ENCODE measurements at places on chromosomes 5 and 9.
A peak's percentile ranks its signal among the peaks of the same experiment; 100 is the strongest.

GRCh38 chr5:20949636-20950035 lies 961.6 kb upstream of the CDH18 start:
- no peak for DNase-seq

- no peak for DNase-seq
Measured at GRCh38 chr5:136038635-136039034, 9.8 kb downstream of the TGFBI start.

GRCh38 chr5:114447084-114447773 lies 85.4 kb downstream of the KCNN2 start:
- DNase-seq = no peak

DNA sequence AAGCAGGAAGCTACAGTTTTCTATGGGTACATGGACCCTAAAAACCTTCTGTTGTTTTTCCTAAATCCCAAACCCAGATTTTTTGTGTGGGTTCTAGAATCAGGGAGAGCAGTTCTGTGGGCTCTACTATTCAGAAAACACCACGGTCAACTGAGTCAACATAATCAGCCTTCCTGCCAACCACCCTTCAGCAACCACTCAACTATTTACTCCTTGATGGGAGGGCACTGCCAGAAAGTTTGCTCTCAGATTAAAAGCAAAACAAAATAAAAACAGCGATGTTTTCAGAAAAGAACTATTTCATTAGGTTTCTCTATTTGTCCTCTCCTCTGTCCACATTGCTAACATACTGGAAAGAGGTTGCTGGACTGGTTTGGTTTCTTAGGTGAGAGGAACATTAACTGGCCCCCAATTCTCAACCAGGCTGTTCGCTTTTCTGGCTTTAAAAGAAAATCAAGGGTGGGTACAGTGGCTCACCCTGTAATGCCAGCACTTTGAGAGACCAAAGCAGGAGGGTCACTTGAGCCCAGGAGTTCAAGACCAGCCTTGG lies 72.3 kb downstream of the GCNT1 start:
- no peak for DNase-seq

DNA sequence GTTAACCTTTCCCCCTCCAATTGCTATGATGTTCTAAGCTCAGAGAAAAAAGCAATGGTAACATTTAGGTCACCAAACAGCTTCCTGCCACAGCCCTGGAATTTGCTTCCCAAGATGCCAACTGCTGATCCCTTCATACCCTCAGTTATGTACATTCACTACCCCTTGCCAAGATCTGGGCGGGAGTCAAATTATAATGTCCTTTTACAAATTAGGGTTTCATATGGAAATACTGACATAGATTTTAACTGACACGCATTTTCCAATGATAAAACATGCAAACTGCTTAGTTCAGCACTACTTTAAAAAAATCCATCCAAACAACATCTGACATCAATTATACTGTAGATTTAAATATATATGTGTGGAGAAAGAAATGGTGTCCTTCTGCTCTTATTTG lies 5.0 kb downstream of the LOX start:
- DNase-seq = no peak

GRCh38 chr5:87411973-87412629 lies 629 bp downstream of the CCNH start:
- peak; percentile 21 for DNase-seq

- DNase-seq = no peak
Measured at GRCh38 chr5:89343666-89344065, 460.7 kb upstream of the MEF2C start.

- no peak for DNase-seq
Measured at GRCh38 chr9:76023715-76024195, 133.3 kb downstream of the PCSK5 start.

- no peak for DNase-seq
Measured at GRCh38 chr9:132046456-132046855, 33.2 kb downstream of the MED27 start.

GRCh38 chr9:37410969-37411785 lies 11.3 kb upstream of the GRHPR start:
- DNase-seq = no peak

GRCh38 chr9:130466537-130467217 lies 21.9 kb downstream of the ASS1 start:
- DNase-seq = no peak

DNA sequence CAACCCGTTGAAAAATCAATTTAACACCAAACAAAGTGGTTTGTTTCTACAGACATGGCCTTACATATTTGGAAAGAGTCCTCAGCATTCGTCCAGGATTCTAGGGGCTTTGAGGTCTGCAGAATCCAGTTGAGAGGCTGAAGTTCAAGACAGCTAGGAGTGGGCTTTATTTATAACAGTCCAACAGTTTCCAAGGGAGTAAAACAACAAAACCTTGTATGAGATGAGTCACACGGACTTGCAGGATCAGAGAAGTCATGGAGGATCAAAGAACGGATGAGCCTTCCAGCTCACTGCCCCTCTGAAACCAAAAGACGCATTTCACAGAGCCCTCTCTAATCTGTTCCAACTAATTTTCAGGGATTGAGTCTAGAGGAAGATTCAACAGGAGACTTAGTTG lies 11.1 kb upstream of the ESM1 start:
- DNase-seq = no peak

DNA sequence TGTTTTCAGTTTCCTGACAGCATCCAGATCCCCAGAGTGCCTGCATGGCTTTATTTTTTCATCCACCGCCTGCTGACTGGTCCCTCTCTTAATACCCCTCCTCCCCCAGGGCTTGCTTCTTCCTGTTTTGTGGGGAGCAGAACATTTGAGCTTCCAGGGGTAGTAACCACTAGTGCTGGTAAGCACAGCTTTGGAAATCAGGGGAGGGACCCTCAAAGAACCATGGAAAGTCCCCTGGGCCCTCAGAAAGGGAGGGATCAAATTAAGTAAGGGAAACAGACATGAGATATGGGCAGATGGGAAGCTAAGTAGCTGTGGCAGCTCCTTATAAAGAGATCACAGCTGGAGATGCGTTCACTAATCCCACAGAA lies 26.8 kb downstream of the GRIA1 start:
- DNase-seq = no peak

DNA sequence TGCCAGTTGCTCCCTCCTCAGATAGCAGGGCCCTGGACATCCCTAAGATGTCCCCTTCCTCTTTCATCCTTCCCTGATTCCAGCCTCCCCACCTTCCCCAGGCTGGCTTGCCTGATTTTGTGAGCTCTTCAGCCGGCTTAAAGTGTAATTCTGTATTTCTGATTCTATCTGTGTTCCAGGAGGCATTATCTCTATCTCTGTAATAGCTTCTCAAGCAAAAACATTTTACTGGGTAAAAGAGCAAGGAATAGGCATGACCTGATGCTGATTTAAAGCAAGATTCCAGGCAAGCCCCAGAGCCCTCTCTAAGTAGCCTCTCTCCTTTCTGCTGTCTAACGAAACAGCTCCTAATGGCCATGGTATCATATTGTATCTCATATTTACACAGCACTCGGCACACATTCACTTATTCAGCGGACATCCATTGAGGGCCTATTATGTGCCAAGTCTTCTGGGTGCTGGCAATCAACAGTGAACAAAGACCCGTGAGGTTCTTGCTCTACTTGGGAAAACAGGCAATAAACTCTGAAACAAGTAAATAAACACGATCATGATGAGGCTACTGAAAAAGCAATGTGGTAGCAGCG lies 100.9 kb upstream of the MSX2 start:
- no peak for DNase-seq

DNA sequence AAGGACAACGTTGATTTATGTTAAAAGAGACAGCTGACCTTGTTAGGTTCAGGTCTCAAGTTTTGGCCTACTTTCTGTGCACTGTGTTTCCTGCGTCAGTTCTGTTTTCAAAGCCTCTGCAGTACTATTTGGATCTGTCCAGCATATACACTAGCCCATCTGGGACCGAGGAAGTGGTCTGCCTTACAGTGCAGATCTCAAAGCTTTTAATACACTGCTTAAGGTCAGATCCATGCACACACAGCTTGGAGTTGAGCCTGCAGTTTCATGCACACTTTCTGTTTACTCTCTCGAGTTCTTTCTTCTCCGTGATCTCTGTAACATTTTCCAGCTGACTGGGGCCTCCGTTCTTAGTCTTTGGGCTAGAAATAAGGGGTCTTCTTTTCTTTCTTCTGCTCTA lies 24.1 kb downstream of the CARTPT start:
- DNase-seq = no peak

- no peak for DNase-seq
Measured at GRCh38 chr9:84152204-84152603, 171.6 kb downstream of the RMI1 start.

DNA sequence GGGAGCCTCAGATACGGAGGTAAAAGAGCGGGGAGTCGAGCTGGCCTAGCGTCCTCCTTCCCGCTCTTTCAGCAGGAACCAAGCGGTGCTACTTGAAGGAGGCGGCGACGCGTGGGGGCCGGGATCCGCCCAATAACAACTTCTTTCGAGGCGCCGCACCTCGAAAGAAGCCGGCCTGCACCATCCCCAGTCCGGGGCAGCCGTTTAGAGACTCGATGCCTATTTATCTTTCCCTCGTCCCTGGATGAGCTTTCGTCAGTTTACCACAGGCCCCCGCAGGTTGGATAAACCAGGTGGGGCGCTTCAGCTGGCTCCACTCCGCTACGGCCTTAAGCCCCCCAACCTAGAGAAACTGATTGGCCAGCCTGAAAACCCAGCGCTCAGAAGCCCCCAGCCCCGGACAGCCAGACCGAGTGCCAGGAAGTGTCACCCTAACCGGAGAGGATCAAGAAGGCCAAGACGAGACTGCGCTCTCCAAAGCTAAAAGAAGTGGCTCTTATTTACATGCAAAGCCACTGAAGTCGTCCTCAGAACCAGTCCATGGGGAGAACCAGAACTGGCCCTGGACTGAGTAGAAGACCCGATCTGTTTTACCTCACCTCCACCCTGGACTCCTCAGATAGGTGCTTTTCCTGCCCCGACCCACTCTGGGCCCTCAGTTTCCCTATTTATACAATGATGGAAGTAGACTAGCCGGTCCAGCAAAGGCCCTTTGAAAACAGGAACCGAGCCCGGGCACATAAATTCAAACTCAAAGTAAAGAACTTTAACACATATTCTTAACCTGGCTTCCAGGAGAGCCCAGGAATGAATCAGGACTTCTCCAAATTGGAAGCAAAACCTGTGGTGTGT lies 1.4 kb downstream of the HAND1 start:
- no peak for DNase-seq

- DNase-seq = no peak
Measured at GRCh38 chr5:113331209-113331551, 103.6 kb downstream of the TSSK1B start.

DNA sequence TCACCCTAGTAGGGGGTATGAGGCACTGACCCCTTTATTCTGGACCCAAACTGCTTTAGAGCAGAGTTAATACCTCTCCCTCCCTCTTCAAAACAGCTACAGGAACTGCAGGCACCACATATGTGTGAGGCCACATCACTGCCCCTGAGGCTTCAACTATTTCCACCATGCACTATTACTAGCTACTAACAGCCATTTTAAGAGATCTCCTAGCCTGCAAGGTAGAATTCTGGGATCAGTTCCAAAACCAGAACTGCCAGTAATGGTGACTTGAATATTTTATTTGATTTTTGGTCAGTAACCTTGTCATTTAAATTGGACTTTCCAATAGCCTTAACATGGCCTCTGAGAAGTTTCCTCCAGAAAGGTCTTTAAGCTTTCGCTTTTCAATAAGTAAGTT lies 55.3 kb upstream of the FSD1L start:
- no peak for DNase-seq

GRCh38 chr5:171874234-171874633 lies 88.6 kb downstream of the SMIM23 start:
- no peak for DNase-seq

DNA sequence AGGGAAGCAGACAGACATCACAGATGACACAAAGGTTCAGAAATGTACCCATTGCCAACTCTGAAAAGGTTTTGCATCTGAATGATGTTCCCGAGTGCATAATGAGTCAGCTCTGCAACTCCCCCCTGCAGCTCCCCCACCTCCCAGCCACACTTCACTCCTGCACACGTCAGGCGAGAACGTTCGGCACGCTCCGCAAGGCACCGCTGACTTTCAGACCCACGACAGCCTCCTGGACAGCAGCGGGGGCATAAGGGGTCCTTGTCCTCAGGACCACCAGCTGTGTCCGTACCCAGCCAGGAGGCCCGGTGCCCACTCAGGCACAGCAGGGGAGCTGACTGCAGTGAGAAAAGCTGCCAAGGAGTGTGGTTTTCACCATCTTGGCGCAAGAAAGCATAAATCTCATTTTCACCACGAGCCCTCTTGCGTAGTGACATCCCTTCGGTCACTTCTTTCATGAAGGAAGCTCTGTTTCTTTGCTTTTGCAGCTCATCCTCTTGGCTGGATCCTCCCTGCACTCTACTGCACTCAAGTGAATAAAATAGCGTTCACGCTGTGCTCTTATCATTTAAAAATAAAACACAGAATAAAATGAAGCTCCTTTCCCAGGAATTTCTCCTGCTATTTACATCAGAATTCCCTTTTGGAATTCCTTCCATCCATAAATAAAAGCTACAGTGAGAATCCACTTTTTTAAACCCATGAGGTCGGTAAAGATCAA lies 9.9 kb downstream of the GFPT2 start:
- DNase-seq = no peak

DNA sequence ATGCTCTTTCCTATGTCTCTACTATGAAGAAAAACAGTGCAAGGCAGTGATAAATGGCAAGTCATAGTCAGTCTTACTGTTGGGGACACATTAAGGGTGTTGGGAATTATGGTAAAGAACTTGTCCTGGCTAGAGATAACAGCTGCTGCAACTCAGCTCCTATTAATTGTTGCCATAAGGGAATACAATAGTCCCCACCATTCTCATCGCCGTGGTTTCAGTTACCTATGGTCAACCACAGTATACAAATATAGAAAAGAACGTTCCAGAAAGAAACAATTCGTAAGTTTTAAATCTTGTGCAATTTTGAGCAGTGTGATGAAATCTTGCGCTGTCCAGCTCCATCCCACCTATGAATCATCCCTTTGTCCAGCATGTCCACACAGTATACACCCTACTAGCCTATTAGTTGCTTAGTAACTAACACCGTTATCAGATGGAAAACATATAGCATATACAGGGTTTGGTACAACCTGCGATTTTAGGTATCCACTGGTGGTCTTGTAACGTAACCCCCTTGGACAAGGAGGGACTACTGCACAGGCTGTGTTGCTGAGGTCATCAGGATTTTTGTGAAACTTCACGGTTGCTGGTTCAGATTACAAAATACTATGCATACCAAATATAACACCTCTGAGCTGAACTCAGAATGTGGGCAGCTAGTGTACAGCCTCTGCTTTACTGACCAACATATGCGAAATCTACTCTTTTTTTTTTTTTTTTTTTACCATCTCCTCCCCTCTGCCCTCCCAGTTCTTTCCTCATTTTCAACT lies 53.5 kb downstream of the ZFR start:
- DNase-seq = no peak

GRCh38 chr5:1727571-1727970 lies 72.1 kb downstream of the MRPL36 start:
- DNase-seq = peak; percentile 11

GRCh38 chr5:115461093-115461492 lies 83.5 kb downstream of the FEM1C start:
- no peak for DNase-seq

DNA sequence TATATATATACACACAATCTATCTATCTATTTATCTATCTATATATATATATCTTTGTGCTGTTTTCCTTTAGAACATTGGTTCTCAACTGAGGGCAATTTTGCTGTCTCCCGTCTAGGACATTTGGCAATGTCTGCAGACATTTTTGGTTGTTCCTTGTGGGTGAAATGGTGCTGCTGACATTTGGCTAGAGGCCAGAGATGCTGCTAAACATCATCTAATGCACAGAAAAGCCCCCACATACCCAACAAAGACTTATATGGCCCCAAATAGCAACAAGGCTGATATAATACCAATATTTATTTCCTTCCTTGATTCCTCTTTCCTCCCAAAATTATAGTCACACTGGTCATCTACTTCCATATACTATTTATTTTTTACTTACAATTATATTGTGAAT lies 197.5 kb downstream of the TRPM3 start:
- no peak for DNase-seq
